ENCODE measurements at places on chromosomes 5 and 9.

DNA sequence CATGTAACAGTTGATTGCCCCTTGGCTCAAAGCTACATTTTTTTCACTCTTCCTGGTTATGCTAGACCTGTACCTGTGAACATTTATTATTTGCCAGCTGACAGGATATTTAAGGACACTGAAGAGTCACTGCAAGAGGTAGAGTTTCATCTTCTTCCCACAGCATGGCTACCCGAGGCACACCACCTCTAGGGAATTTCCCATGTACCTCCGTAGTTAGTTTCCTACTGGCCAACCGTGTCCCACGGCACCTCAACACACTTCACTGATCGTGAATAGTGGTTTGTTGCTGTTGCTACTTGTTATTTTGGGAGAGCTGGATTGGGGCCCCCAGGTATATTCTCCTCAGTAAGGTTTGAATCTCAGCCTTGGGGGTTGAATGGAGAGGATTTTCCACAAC is 648.6 kb downstream of the SEMA5A start:
- no peak for DNase-seq

GRCh38 chr5:53335115-53335514 is 145.3 kb upstream of the FST start:
- DNase-seq, result no peak

- no peak for DNase-seq
Measured at GRCh38 chr9:76045221-76045620, 154.7 kb downstream of the PCSK5 start.

GRCh38 chr9:130741831-130742449 is 48.4 kb downstream of the EXOSC2 start:
- DNase-seq, result no peak

DNA sequence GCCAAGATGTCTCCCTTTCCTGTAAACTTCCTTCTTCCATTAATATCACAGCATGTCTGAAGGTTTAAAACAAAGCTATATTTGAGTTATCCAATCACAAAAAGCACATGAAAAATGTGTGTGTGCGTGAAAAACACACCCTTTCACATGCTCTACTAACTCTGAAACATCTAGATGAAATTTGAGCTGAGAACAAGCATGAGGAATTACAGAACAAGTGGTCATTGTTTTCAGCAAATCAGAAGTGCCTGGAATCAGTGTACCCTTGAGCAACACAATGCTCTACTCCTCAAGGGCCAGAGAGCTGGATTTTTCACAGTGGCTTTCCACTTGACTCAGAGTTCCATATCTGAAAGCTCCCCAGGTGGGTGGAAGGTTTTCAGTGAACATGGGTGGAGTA is 255.9 kb downstream of the PSAT1 start:
- DNase-seq, result no peak

- DNase-seq, result no peak
Measured at GRCh38 chr9:21336457-21336856, 1.3 kb upstream of the KLHL9 start.

DNA sequence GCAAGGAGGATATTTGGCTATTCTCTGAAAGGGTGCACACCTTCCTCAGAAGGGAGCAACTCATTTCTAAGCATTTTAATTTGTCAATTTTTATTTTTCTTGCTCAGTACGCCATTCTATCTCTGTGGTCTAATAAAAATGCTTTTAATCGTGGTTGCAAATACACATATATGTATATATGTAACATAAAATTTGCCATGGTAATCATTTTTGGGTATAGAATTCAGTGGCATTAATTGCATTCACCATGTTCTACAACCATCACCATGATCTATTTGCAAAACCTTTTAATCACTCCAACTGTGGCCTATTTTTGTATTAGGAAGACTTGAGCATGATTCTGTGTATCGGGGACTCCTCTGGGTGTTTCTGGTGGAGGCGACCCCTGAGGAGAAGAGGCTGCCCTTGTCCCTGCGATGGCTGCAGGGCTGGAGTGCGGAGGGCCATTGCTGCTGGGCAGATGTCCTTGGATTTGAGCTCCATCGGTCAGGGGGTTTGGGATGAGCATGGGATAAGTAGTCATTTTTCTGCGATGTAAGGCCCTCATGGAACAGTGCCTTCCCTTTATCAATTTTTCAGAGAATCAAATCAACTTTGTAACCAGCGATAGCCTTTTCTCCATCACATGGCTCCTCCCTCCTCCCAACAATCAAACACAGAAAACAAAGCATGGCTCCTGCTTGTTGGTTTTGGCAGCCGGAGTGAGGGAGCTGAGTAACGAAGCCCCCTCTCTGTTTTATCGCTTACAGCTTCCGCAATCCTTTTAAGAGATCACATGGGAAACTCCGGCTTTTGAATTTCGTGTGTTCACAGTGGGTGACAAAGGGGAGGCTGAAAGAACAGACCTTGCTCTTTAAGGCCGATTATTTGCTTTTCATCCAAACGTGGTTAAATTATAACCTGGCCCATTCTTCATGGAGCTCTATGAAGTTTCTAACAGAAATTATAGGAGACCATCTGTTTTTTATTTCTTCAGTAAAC is 187.3 kb downstream of the TENT4A start:
- no peak for DNase-seq

- no peak for DNase-seq
Measured at GRCh38 chr5:54900984-54901725, 84.2 kb downstream of the ESM1 start.

DNA sequence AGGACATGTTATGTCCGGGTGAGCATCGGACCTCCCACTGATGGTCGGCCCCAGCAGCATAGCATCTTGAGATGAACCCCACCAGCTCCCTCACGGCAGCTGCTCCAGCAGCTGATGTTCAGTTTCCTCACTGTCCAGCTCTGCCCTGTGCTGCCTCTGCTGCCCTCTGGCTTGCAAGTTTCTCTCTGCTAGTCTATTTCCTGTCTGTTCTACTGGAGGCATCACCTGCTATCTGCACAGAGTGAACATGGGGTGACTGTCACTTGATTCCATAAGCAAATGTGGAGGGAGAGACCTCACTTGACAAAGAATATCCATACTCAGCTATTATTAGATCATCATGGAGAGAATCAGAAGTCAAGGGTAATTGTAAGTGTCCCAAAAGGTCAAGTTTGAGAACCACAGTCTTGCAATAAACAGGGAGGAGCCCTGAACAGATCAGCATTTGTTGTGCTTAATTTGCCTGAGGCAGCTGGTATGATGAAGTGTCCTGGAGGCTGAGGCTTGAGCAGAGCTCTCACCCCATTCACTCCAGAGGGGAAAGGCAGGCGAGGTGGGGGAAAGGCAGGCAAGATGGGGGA is 702.8 kb downstream of the SEMA5A start:
- DNase-seq, result no peak

- DNase-seq, result no peak
Measured at GRCh38 chr5:146098047-146098446, 7.3 kb downstream of the PLAC8L1 start.

GRCh38 chr5:95086927-95087815 is 197.7 kb downstream of the MCTP1 start:
- DNase-seq, result no peak

- DNase-seq, result no peak
Measured at GRCh38 chr9:73076970-73077369, 74.7 kb upstream of the ANXA1 start.

DNA sequence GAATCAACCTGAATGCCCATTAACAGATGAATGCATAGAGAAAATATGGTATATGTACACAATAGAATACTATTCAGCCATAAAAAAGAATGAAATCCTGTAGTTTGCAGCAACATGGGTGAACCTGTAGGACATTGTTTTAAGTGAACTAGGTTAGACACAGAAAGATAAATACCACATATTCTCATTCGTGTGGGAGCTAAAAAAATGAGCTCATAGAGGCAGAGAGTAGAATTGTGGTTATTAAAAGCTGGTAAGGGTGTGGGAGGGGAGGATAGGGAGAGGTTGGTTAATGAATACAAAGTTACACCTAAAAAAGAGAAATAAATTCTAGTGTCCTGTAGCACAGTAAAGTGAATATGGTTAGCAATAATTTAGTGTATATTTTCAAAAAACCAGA is 23.5 kb downstream of the PTTG1 start:
- DNase-seq, result no peak

DNA sequence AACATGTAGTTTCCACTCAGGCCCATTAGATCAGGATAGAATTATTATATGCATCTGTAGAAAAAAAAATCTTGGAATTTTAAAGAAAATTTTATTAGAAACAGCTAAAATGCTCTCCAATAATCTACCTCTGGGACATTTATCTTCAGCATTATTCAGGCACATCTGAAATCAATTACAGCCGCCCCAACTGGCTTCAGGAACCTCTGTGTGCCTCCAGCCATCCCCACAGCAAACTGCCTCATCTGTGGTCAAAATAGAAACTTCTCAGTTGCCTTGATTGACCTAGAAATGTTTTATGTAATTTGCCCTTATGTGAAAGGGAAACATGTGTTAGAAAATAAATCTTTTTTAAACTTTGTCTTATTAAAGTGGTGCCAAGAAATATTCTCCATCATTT is 120.1 kb upstream of the LPAR1 start:
- no peak for DNase-seq

GRCh38 chr5:174172566-174172965 is 127.1 kb downstream of the NSG2 start:
- no peak for DNase-seq

GRCh38 chr9:126052791-126053190 is 273.8 kb upstream of the MVB12B start:
- DNase-seq, result no peak

- no peak for DNase-seq
Measured at GRCh38 chr9:114806526-114806900, 674 bp upstream of the TNFSF15 start.

- DNase-seq, result no peak
Measured at GRCh38 chr9:89442501-89442978, 55.4 kb downstream of the SEMA4D start.

DNA sequence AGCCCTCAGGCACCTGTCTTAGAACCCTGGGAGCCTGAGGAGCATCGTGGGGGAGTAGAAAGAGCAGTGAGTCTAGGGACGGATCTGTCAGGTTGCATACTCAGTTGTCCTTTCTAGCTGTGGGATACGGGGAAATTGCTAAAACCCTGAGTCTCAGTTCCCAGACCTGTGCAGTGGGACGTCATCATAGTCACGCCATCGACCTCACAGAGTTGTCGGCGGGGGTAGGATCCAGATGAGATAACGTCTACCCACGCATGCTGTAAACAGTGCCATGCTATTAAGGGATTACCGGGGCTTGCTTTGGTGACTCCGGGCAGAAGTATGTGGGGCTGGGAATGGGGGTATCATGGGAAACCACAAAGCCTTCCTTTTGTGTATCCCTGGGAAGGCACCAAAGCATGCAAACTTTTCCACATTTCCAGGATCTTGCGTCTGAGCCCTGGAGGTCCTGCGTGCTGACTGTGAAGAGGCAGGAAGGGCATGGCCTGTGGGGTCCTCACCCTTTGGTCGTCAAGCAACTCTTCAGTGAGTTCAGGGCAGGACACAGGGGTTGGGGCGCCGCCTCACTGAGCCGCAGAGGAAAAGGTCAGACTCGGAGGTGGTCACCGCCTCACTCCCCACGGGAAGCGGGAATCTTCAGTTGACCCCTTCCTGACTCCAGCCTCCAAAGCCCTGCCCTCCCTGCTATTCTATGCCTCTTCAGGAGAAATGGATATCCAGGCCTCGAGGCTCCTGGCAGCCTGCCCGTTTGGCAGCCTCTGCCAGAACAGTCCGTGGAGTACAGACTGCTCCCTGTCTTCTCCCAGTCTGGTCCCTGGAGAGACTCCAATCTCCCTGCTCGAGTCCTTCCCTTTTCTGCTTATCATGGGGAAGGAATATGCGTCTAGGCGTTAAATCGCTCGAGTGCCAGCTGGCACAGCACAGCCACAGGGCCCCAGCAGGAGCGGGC is 186.8 kb upstream of the KLF9 start:
- no peak for DNase-seq

GRCh38 chr9:643966-644365 is 197.5 kb upstream of the DMRT1 start:
- no peak for DNase-seq
